Activated T-helper 17 cell treated with anti-CD3 and anti-CD28 coated beads, Interleukin-2, amount 50 U/mL, for 72 hours (primary cell): ENCODE measurements at places on chromosomes 11 and 22.
A peak's percentile ranks its signal among the peaks of the same experiment; 100 is the strongest.

DNA sequence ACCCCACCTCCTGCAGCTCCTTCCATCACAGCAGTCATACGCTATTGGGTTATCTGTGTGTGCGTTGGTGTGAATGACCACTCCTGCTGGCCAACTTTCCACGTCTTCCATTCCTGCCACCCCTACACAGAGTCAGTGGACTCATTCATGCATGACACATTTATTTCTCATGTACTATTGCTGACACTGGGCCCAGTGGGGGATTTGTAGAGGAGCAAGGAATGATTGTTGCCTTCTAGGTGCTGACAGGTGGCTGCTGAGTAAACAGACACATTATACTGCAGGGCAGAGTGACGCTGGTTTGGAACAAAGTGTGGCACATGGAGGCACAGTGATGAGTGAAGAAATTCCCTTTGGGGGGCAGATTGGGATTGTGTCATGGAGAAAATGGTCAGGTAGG, 113.9 kb downstream of the CCDC81 start:
- ATAC-seq, result no peak

- no peak for ATAC-seq
These were observed 14.1 kb upstream of the SYT8 start for GRCh38 chr11:1820463-1821325.

- ATAC-seq, result peak; percentile 90
These were observed 1.0 kb upstream of the LRFN4 start for GRCh38 chr11:66855574-66856495.

DNA sequence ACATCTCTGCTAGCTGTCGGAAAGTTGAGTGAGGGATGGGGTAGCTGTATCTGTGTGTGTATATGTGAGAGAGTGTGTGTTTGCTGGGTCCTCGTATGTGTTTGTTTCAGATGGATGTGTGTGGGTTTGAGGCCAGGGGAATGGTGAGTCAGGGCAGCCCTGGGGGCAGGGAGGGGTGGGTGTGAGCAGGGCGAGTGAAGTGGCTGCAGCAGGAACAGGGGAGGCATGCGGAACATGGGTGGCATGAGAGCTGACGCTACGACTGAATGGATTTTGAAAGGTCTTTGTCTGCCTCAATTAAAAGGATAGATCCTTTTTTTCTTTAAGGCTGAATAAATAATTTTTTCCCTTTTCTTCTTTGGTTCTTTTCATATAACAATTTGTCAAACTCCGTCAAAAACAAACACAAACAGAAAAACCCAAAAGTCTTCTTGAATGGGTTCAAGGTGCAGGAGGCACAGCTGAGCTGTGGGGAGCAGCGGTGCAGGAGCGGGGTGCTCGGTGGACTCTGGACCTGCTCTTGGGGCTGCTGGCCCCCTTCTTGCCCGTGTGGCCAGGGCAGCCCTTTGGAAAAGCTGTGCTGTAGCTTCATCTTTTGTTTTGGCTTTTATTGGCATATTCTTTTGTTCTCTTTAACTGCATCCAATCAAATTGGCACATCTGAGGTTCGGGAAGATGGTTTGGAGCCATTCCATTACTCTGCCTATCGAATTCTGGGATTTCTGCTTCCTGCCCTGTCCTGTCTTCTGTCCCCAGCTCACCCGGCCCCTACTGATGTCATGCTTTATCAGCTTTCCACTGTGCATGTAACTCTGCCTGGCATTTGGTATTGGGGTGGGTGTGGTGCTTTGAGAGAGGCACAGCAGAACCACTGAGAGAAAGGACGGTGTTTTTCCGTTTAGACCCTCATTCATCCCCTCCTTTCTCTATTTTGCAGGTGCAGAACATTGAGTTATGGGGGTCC, 80.1 kb downstream of the ADAMTS15 start:
- no peak for ATAC-seq

- ATAC-seq, result peak; percentile 76
These were observed 107.7 kb upstream of the CLMP start for GRCh38 chr11:123302751-123303195.

GRCh38 chr11:86388198-86388597, 13.5 kb downstream of the CCDC81 start:
- no peak for ATAC-seq

GRCh38 chr11:28657378-28658030, 549.3 kb downstream of the METTL15 start:
- no peak for ATAC-seq

DNA sequence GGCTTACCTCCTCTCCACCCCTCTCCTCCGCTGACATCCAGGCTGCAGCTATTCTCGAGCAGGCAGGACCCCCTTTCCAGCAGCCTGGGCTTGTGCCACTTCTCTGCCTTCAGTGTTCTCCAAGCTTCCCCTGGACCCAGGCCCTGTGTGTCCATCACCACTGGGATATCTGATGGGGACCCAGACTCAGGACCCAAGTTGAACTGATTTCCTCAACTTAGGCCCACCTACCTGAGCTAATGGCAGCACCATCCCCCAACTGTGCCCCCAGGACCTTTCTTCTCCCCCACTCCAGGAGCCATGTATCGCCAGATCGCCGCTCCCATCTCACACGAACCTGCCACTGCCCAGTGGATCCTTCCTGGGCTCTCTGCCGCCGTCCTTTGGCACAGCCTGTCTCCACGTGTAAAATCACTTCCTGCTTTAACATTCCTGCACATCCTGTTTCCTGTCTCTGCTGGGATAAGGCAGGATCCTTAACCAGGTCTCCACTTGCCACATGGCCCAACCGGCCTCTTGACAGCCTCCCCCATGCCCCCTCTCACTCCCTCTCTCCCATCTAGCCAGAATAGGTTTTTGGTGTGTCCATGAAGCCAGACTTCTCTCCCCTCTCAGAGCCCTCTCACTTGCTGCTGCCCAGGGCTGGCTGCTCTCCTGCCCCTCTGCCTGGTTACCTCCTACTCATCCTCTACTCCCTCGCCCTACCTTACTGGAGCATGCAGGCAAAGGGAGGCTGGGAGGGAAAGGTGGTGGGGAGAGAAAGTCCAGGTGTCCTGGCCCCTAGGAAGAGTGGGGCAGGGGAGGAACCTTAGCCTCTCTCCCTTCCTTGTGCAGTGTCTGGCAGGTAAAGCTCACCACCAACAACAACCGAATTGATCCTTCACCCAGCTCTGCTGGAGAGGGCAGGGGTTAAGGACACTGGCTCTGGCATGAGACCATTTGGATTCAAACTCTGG, 9.4 kb downstream of the SPATA19 start:
- no peak for ATAC-seq

- no peak for ATAC-seq
These were observed 7.7 kb downstream of the CCDC73 start for GRCh38 chr11:32786811-32787210.

DNA sequence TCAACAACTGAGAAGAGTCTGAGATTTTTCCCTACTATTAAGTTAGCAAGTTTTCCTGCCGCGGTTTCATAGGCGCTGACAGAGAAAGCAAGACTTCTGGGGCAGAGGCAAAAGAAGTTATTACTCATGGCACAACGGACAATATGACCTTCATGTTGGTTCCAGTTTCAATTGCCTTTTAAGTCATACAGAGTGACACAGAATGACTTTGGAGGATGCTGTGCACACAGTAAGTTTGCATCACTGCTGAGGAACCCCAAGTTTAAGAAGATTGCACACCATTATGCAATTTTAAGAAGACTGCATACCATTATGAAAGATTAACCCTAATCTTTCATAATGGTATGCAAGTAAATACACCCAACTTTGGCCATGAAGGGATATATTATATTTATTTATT, 626.5 kb upstream of the CHORDC1 start:
- no peak for ATAC-seq

DNA sequence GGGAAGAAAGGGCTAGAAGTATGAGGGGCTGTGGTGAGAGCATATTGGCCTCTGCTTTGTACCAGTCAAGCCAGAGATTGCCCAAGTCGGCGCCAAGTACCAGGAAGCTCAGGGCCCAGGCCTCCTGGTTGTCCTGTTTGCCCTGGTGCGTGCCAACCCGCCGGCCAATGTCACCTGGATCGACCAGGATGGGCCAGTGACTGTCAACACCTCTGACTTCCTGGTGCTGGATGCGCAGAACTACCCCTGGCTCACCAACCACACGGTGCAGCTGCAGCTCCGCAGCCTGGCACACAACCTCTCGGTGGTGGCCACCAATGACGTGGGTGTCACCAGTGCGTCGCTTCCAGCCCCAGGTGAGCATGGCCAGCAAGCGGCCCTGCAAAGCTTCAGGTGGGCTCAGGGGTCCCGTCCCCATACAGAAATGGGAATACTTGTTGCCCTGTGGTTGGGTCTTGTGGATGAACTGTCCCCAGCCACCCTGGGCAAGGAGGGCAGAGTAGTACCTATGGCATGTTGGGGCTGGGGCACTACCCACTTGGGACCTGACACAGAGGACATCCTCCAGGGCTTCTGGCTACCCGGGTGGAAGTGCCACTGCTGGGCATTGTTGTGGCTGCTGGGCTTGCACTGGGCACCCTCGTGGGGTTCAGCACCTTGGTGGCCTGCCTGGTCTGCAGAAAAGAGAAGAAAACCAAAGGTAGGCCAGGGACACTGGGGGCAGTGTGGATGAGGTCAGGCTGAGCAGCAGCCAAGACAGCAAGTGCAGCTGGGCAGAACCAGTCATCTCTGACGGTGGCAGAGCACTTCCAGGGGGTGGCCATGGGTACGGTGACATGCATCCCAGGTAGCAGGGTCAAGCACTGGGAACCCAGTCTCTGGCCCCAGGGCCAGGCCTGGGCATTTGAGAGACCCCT, 2.1 kb downstream of the TMEM25 start:
- ATAC-seq, result no peak

- no peak for ATAC-seq
These were observed 63.7 kb downstream of the DSCAML1 start for GRCh38 chr11:117733316-117733715.

GRCh38 chr11:36345084-36345511, 49.0 kb downstream of the PRR5L start:
- ATAC-seq, result no peak

DNA sequence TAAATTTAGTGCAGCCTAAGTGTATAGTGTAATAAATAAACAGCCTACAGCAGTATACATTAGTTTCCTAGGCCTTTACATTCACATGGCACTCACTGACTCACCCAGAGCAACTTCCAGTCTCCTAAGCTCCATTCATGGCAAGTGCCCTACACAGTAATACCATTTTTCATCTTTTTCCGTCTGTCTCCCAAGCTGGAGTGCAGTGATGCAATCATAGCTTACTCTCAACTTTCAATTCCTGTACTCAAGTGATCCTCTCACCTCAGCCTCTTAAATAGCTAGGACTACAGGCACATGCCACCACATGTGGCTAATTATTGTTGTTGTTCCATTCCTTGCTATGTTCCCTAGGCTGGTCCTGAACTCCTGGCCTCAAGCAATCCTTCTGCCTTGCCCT, 54.4 kb downstream of the FCHSD2 start:
- ATAC-seq, result no peak

DNA sequence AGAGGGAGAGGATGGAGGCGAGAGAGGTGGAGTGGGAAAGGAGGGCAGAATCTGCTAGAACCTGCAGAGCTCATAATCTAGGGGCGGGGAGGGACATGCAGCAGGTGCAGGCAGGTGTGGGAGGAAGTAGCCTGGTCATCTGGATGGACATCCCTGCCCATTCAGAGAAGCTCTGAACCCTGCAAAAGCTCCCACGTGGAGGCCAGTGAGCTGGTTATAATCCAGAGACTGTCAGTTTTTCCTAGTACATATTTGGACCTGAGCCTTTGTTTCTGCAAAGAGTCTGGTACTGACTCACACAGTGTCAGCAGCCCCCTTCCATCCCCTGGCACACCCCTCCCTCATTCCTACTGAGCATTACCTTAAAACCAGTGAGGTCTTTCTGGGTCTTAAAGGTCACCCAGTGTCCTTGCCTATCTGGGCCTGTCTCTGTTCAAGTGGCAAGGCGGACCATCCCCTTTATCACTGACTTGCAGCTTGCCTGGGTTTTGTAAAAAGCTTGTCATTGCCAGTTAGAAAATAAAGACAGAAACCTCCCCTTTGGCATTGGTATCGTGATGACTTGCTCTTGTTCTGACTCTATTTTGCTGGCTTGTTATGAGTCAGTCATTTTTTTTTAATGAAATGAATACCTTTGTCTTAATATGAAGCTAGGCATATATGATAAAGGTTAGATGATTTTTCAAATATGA, 26.1 kb downstream of the PTPRJ start:
- ATAC-seq, result peak; percentile 46

DNA sequence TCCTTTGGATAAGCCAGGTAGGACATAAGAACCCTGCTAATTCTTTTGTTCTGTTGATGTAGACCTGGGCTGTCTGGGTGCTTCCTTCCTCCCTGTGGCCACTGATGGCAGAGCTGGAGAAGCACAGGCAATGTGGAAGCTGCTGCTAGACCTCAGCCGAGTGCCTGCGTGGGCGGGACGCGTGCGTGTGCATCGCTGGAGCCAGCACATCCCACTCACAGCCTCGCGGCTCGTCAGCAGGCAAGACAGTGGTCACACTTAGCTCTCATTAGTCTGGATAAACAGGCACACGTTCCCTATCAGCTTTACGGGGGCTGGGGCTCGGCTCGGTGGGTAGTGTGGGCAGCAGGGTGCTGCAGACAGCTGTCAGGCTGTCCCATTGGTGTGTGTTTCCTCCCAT, 155.7 kb downstream of the GRIK4 start:
- ATAC-seq, result no peak
